Fibroblast of skin of left biceps (primary cell): ENCODE measurements at places on chromosomes 12 and 14.

DNA sequence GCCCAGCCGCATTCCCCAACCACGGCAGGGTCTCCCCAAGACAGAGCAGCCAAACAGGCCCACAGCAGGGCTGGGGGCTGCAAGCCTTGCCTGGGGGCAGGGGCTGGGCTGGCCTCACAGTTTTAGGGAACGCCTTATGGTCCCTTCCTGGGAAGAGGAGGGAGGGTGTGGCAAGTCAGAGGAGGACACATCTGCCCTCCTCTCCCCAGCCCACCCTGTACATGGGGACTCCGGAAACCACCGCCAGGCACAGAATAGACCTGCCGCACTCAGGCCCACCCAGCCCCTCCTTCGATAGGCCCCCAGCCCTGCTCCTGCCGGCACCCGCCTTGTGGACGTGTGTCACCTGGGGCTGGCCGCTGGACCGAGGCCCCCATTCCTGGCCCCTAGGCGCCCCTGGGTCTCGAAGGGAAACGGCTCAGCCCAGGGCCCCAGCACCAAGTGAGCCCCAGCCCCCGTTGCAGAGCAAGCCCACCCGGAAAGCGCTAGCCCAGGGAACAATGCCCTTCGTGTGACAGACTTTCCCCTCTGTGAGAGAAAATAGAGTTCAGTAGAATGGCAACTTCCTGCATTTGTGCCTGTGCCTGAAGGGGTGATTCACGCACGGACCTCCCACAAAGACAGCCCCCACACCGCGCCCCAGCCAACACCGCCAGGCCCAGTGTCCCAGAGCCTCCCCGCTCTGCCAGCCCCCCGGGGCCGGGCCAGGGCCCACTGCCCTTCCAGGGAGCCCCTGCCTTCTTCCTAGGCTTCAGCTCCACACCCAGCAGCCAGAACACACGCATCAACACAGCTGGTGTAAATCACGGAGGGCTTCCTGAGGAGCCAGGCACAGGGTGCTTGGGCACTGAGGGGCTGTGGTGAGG lies 12.0 kb upstream of the NUDT14 start:
- no peak for DNase-seq

GRCh38 chr12:107607464-107608392 lies 77.9 kb upstream of the PWP1 start:
- DNase-seq = peak; percentile 39

DNA sequence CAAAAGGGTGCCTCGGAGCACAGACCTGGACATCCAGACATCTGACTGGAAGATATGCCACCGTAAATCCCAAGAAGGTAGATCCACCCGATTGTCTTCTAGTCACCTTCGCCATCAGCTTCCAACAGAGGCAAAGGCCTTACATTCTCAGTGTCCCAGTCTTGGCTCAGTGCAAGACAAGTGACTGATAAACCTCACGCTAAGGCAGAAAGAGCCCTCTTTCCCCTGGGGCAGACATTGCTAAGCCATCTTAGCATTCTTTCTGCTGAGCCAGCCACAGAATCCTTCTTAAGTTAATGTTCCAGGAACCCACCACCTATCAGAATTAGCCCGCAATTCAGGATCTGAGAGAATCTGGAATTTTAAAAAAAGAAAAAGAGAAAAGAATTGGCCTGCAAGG lies 4.3 kb upstream of the PLEKHG6 start:
- DNase-seq = no peak

GRCh38 chr12:99147130-99147529 lies 500.4 kb upstream of the GARIN6 start:
- DNase-seq = no peak

DNA sequence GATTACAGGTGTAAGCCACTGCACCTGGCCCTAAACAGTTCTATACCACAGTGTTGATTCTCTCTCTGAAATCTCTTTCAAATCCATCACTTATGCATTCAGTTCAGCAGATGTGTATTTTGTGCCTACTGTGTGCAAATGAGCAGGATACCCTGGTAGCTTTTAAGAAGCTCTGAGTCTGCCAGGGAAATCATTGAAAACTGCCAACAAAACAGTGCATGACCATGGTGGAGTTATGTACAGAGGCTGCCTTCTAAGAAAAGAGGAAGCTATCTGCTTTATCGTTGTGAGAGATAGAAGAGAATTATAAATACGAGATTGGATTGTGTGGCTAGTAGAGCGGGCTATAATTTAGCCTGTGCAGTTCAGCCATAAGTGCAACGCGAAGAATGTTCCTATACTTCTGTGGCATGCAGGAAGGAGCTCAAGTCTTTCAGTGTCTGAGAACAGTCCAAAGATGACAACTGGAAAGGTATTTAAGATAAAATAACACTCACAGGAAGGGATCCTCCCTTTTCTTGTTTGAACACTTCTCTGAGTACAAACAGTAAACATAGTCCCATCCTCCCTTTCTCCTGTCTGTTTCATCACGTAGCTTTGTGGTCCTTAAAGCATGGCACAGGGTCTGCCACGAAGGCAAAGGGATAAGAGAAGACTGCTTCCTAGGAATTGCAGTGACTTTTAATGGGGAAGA lies 4.3 kb downstream of the DIP2B start:
- no peak for DNase-seq

- DNase-seq = no peak
Observed at GRCh38 chr12:68978678-68979077, 45.7 kb upstream of the CPM start.

DNA sequence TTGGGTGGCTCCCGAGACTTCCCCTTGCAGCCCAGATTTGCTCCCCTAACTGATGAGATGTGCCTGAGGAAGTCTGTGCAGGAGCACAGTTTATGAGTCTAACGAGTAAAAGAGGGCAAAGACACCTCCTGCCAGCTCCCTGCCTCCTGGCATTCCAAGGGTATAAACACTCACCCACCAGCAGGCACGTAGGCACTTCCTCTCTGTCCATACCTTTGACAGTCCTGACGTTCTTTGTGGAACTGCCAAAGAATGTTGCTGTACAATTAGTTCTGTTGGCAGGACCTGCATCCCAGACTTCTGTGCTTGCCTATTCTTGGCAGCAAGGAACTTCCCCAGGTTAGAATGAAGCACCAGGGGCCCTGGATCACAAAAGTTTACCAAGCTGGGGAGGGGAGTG lies 889.3 kb downstream of the BCL11B start:
- DNase-seq = no peak

GRCh38 chr14:77786148-77786547 lies 13.8 kb upstream of the ADCK1 start:
- DNase-seq = no peak

GRCh38 chr12:103640831-103641230 lies 53.8 kb downstream of the STAB2 start:
- DNase-seq = no peak

DNA sequence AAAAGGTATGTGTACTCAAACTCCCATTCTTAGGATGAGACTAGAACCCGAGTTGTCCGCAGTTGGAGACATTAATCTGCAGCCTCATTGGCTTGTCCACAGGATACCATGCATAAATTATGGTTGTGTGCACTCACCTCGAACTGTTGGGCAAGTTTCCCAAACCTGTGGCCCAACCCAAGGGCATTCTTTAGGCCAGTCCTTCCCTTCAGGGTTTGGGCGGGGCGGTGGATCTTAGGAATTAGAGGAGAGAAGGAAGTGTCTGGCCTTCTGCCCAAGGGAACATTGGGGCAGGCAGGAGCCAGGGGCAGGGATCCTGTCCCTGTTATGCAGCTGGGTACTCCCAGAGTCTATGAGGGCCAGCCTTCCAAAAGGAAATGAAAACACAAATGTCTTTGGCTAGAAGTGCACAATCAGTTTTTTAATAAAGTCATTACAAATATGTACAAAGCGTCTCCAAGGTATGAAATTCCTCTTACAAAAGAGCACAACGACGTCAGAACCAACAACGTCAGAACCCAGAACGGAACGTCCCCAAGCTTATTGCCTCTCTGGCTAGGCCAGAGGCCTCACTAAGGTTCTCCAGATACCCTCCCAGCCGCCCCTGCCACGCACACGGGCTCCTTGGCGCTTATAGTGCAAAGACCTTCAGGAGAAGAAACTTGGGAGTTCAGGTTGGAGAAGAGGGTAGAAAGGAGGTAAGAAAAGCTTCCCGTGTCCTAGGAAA lies 25.3 kb downstream of the HRK start:
- no peak for DNase-seq

- no peak for DNase-seq
Observed at GRCh38 chr14:72308967-72309485, 376.8 kb downstream of the RGS6 start.

GRCh38 chr12:129381715-129382114 lies 522.1 kb downstream of the TMEM132D start:
- DNase-seq = no peak

- no peak for DNase-seq
Observed at GRCh38 chr12:110627500-110628195, 13.7 kb downstream of the TCTN1 start.

DNA sequence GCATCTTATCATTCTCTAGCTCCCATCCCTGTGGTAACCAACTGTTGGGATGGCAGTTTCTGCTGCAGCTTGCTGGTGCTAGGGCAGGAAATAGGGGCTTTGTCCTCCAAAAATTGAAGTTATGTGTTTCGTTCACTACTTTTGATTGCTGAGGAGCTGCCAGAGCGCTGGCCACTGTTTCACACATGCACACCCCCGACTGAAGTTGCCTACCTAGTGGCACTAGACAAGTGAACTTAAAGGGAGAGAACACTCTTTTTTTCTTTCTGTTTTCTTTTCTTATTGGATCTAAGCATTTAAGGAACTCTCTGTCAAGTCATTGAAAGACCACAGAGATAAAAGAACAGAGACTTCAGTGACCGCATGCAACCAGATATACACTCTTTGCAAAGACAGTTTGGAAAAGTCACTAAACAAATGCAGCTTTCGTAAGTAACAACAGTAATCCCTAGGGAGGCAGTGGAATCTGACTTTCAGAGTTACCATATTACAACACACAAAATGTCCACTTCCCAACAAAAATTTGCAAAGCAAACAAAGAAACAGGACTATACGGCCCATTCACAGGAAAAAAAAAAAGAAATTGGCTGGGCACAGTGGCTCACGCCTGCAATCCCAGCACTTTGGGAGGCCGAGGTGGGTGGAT lies 12.0 kb downstream of the TFCP2 start:
- no peak for DNase-seq

DNA sequence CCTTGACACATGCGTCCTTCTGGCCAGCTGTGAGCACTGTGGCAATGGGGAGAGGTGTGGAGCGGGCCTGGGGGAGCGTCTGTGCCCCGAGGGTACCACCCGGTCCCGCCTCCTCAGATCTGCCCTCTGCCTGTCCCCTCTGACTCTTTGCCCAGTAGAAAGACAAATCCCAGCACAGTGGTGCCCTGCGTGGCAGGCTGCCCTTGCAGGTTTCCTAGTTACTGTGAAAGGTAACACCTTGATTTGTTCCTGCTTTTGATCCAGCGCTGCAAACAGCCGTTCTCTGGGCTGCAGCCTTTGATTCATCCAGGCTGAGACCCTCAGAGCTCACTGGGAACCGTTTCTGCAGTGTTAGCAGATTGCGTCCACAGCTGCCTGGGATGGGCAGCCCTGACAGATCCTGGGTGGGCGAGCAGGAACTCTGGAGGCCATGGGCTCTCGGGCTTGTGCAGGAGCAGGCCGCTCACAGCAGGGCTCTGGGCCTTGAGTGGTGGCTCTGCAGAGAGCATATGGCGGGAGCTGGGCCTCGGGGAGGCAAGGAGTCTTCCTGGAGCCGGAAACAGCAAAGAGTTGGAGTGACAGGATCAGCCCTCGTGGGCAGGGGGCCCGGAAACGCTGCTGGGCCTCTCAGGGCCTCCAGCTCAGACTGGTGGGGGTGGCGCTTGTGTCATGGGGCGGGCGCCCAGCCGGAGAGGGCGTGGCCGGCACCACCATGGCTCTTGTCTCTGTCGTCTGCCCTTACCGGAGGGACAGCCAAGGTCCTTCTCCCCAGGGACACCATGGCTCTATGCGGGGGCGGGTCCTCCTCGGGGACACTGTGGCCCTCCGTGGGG lies 16.6 kb downstream of the FBRSL1 start:
- DNase-seq = peak; percentile 14

DNA sequence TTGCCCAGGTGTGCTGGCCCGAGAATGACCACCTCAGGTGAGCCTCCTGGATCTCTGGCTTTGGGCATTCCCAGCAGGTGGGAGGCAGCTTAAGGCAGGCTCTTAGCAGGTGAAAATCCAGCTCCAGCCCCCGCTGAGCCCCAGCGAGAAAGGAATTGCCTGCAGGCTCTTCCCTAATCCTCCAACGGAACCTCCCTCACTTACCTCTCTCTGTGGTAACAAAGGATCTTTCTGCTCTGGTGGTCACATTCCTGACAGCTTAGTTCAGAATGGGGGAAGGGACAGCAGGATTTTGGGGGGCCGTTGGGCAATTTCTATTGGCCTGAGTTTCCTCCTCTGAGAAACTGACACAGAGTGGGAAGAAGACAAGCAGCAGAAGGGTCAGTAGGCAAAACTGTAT lies 116.0 kb upstream of the LHX5 start:
- no peak for DNase-seq

- no peak for DNase-seq
Observed at GRCh38 chr12:38890102-38890855, 15.1 kb downstream of the CPNE8 start.

- no peak for DNase-seq
Observed at GRCh38 chr12:99135376-99135775, 490.3 kb downstream of the APAF1 start.

- DNase-seq = no peak
Observed at GRCh38 chr14:50768680-50769079, 62.3 kb downstream of the NIN start.

DNA sequence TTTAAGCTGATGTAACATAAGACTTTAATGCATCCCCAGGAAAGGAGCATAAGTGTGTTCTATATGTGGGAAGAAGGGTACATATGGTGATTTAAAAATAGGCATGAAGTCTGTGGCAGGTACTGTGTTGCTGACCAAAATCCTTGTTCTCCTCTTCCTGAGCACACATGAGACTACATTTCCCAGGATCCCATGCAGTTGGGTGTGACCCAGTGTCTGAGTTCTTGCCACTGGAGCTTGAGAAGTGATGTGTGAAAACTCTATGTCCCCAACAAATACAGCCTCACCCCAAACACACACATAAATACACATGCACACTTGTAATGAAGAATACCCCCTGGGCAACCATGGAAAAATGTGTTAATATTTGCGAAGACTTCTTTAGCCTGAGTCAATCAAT lies 8.5 kb upstream of the SMIM10L1 start:
- DNase-seq = no peak

DNA sequence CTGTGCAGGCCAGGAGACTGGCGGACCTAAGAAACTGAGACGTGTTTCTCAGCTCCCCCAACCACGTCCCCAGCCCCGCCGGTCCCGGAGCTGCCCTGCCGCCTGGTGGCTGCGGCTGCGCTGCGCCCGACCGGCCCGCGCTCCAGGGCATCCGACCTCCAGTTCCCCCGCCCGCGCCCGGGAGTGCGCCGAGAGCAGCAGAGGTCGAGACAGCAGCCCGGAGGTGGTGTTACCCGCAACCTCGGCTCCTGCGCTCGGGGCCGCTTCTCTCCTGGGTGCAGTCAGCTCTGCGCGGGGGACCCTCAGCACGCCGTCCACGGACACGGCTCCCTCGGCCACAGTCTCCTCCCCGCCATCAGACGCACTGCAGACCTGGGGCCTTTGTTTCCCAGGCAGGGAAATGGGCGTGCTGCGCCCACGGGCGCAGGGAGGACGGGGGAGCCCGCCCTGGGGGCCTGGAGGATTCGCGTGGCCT lies 21.6 kb upstream of the GPR132 start:
- DNase-seq = no peak
